ENCODE measurements at places on chromosomes 12 and 14. TPM values are rescaled to one million over a fixed set of nuclear protein-coding genes. Genes with fewer than 3 reads are reported as not detected.

The TCL1B gene
- total RNA-seq: not detected

The KSR2 gene
- not detected for total RNA-seq

The TMEM121 gene
- 6.7 TPM for total RNA-seq

The GYS2 gene
- total RNA-seq: not detected

The RNASE7 gene
- not detected for total RNA-seq

The FICD gene
- 7.6 TPM for total RNA-seq

The RIMBP2 gene
- 0.74 TPM for total RNA-seq

The KRT73 gene
- not detected for total RNA-seq

The KRT8 gene
- total RNA-seq: 5.4 TPM

The SLC24A4 gene
- total RNA-seq: not detected

The TAS2R31 gene
- total RNA-seq: 13.6 TPM

The PLEKHD1 gene
- total RNA-seq: not detected

The GOLGA5 gene
- 35.4 TPM for total RNA-seq

The SRGAP1 gene
- 11.9 TPM for total RNA-seq

The GDF11 gene
- total RNA-seq: 4.7 TPM

The LALBA gene
- total RNA-seq: not detected

The NID2 gene
- 146 TPM for total RNA-seq

The OVCH1 gene
- 0.27 TPM for total RNA-seq

The PROX2 gene
- not detected for total RNA-seq
